GM19239 (cell line): ENCODE measurements at places on chromosomes 12 and 14.
A peak's percentile ranks its signal among the peaks of the same experiment; 100 is the strongest.

GRCh38 chr12:124453419-124454351, 113.7 kb downstream of the NCOR2 start:
- DNase-seq, result peak; percentile 95

GRCh38 chr14:36646664-36647416, 14.8 kb upstream of the PAX9 start:
- DNase-seq, result no peak

DNA sequence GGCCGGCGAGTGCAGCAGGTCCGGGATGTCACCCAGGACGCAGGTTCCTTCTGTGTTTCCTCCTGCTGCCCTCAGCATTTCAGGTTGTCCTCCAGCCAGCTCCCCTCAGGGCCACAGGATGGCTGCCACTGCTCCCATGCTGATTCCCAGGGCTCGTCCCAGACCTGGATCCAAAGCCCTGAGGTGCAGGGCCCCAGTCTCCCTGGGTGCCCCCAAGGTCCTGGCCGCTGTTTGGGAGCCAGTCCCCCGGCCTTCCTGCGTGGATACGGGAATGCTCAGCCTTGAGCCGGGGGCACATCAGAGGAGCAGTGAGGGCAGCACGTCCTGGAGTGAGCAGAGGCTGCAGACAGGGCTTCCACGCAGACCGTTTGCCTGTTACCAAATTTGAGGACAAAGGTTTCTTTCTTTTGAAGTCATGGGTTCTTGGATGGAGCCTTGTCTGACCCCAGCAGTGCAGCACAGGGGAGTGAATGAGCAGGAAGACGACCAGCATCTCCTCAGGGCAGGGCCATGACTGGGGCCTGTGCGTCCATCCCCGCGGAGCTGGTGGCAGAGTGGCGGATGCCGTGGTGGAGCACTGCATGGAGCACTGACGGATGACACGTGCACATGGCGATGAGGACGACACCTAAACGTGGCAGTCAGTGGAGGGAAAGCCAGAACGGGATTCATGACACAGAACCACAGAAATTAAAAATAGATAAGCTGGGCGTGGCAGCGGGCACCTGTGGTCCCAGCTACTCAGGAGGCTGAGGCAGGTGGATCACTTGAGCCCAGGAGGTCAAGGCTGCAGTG, 12.5 kb upstream of the CACNA2D4 start:
- DNase-seq, result no peak

- DNase-seq, result no peak
These were observed 177.9 kb upstream of the NUDT4 start for GRCh38 chr12:93199831-93200236.

- no peak for DNase-seq
These were observed 1338.6 kb downstream of the FSCB start for GRCh38 chr14:43168371-43168925.

DNA sequence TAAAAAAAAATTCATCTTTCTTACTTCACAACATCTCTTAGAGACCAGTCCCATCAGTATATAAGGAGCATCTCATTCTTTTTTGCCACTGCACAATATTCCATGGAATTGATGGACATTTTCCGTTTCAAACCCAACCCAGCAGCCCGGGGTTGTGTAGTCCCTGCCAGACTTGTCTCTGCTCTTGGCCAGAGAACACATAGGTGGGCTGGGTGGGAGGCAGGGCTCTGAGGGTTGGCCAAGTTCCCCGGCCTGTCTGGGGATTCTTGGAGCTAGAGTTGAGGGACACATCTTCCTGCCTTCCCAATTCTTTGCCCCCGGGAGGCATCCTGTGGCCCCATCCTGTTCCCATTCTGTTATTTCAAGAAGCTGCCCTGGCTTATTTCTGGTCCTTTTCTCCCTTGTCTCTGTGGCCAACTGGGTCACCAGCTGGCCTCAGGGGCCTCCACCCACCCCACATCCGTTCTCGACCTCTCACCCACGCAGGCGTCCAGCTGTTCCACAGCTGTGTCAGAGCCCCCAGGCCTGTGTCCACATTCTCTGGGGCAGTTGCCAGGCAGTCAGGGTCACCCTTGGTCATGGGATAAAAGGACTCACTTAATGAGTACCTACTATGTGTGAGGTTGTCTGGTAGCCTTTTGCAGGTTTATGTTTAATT, 52.0 kb upstream of the CCDC63 start:
- no peak for DNase-seq

DNA sequence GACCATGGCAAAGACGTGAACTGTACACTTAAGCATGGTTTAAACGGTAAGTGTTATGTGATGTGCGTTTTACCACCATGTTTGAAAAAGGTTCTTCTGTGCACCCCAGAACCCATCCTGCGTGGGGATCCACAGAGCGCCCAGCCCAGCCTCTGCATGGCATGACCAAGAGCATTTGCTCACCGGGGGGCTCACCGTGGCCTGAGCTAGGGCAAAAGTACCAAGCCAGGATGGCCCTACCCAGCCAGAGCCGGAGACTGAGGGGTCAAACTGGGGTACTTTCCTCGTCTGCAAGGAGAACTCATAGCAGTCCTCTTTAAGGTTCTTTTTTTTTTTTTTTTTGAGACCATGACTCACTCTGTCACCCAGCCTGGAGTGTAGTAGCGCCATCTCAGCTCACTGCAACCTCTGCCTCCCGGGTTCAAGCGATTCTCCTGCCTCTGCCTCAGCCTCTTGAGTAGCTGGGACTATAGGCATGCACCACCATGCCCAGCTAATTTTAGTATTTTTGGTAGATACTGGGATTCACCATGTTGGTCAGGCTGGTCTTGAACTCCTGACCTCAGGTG, 16.4 kb upstream of the ANKRD9 start:
- no peak for DNase-seq

DNA sequence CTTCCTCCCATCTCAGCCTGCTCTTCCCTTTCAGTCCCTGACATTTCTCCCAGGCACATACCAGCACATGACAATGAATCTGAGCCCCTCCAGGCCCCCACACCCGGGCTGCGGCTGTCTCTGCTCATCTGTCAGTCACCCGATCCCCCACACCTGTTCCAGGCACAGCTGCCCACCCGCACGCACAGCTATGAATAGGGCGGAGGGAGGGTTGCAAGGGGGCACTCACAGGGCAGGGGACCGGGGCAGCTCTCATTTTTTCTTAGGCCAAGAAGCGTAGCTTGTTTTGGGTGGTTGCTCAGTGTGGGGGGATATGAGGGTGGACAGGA, 43.7 kb upstream of the TSPAN9 start:
- no peak for DNase-seq

- no peak for DNase-seq
These were observed 114.0 kb downstream of the ALX1 start for GRCh38 chr12:85394065-85394464.

GRCh38 chr14:77184396-77185092, 2.9 kb downstream of the TMEM63C start:
- no peak for DNase-seq

DNA sequence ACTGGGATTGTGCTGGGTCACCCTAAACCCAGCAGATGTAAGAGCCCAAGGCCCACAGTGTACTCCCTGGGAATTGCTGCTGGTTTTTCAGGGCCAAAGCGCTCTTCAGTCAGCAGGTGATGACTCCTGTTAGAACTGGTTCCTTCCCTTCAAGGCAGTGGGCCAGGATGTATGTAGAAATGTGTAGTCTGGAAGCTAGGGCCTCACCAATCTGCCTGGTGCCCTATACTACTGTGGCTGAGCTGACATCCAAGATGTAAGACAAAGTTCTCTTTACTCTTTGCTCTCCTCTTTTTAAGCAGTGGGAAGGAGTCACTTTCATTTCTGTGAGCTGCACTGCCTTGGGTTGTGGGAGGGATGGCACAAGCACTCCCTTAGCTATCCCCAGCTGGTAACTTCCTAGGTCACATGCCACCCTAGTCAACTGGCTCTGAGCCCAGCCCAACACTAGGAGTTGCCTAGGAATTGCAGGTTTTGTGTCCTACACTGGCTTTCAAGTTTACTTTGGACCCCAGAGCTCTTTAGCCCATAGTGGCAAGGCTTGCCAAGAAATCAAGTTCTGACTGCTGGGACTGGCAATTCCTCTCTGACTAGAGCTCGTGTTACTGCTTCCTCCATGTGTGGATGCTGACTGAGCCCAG, 249.2 kb downstream of the C12orf50 start:
- DNase-seq, result no peak

DNA sequence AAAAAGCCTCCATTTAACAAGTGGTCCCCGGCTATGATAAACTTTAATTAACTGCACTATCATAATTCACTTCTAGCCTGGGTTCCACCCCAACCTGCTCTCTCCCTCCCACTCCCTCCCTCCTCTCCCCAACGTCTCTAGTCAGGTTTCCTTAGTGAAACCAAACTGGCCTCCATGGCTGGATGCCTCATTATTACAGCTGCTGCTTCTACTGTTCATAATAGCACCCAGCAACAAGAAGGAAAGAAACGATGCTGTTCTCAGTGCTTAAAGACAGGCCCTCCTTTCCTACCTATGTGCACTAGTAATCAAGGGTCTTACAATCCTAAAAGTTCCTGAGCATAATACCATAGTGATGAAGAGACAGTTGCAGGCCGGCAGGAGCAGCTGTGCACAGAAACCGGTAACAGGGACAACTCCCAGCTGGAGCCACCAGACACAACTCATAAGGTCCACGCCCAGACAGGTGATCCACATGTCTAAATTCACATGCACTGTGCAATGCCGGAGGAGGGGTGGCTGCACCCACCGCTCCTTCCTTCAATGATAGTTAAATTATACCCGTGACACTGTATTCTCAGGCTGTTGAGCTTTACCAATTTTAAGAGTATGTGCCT, 6.2 kb downstream of the IRF2BPL start:
- DNase-seq, result peak; percentile 69

- DNase-seq, result no peak
These were observed 612.7 kb upstream of the TBX3 start for GRCh38 chr12:115296613-115297198.

DNA sequence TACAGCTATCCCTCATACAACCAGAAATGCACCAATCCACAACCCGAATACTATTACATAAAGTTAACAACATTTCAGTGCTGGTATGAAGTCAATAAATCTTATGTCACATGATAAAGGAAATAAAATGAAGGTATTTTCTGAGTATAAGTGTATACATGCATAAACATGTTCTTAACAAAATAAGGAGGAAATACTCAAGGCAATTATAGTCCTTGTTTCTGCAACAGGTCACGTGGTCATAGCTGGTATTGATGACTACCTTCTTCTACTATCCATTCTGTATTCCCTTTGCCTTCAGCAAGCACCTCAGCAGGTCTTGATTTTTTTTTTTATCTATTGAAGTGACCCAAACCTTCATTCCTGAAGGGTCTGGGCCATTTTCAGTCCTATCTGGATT, 675.6 kb downstream of the RPL10L start:
- DNase-seq, result no peak

DNA sequence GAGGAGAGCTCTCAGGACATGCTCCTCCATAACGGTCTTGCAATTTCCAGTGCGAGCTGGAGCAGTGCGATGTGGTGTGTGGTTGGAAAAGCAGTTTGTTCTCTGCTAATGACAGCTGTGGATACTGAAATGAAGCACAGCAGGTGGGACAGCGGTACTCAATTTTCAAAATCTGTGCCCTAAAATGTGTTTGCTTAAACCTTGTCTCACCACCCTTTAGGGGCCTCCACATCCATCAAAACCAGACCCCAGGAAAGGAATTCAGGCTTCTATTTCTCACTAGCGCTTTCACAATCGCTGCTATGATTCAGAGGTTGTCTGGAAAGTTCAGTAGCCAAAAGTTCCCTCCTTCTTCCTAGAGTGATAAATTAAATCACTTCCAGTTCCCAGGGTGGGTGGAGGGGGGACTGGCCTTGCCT, 440.8 kb downstream of the EGLN3 start:
- no peak for DNase-seq

DNA sequence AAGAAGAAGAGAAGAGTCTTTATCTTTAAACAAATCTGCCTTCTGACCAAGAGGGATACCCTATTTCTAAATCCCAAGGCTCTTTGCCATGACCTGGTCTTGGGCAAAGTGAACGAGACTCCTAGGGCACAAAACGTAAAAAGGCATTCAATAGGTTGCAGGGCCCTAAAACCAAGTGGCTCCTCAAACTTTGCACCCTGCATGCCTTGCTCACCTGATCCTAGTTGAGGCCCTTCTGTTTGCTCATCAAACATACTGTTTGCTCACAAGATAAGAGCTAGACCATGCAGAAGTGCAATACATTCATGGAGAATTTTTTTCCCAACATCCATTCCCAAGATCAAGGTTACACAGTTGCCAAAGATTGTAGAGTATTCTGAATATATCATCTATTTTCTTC, 7.9 kb upstream of the PRH1 start:
- no peak for DNase-seq

- no peak for DNase-seq
These were observed 255.3 kb downstream of the RAD51B start for GRCh38 chr14:68074765-68075381.

DNA sequence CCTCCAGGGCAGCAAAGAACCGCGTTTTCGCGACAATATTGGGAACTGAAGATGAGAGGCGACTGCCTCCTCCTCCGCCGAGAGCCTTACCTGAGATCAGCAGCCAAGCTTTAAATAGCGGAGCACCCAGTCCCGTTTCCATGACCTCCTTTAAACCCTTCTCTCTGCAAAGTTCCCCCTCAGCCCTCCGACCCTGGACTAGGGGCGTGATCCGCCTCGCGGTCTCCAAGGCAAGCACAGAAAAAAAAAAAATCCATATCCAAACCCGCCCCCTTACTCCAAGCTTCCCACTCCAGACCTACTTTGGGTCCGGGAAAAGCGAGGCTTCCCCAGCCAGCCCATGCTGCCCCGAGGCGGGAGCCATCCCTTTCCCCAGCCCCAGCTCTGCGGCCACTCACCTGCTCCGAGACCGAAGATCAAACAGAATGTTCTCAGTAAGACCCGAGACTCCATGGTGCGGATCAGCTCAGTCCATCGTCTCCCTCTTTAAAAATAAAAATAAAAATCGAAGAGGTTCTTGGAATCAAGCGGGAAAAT, 630 bp downstream of the NELL2 start:
- no peak for DNase-seq

DNA sequence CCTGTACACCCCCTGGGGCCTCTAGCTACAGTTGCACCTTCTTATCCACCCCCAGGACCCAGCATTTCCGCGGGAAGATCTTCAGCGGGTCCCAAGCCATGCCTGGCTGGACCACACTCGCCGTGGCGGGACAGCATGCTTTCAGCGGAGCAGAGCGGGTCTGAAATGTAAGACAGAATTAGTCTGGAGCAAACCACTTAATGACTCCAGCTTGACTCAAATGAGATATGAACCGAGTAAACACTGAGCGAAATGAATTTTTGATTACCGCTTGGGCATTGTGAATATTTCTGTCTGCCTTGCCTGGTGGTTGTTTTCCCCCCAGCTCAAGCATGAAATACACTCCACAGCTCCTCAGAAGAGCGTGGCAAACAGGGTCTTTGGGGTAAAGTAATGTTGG, 60.8 kb downstream of the SLC24A4 start:
- DNase-seq, result no peak

GRCh38 chr12:14356147-14356546, 9.3 kb upstream of the ATF7IP start:
- no peak for DNase-seq
